Right lobe of liver (tissue), 6 donors: ENCODE measurements at places on chromosomes 12 and 14. TPM values are rescaled to one million over a fixed set of nuclear protein-coding genes. Genes with fewer than 3 reads are reported as not detected.

GRCh38 chr14:24131549-24131966 is 1.1 kb downstream of the FITM1 start:
- no peak for DNase-seq

- no peak for DNase-seq
Measured at GRCh38 chr12:18045446-18045992, 44.5 kb downstream of the RERGL start.

Gene DPF3
- 1.2 TPM for total RNA-seq

Gene C14orf132
- 2.4 TPM for total RNA-seq

Gene REC8
- 1.9 TPM for total RNA-seq
